AG04450 (cell line): ENCODE measurements at places on chromosomes 12 and 14. TPM values are rescaled to one million over a fixed set of nuclear protein-coding genes. Genes with fewer than 3 reads are reported as not detected.

DNA sequence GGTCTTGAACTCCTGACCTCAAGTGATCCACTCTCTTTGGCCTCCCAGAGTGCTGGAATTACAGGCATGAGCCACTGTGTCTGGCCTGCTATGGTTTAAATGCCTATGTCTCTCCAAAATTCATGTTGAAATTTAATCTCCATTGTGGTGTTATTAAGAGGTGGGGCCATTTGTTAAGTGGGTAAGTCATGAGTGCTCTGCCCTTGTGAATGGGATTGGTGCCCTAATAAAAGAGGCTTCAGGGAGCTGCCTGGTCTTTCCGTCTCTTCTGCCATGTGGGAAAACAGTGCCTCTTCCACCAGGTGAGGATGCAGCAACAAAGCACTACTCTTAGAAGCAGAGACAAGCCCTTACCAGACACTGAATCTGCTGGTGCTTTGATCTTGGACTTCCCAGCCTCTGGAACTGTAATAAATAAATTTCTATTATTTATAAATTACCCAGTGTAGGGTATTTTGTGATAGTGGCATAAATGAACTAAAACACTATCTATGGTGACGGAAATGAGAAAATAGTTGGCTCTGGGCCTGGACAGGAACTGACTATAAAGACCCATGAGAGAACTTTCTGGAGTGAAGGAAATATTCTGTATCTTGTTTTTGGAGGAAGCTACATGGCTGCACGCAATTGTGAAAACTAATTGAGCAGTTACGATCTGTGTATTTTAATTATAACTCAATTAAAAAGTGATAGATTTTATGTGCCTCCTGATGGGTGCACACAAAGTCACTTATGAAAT, 12.1 kb upstream of the ATP23 start:
- DNase-seq: no peak

GRCh38 chr14:79544698-79545070, 666.6 kb downstream of the DIO2 start:
- peak; percentile 33 for DNase-seq

- DNase-seq: no peak
Measured at GRCh38 chr12:100110276-100110675, 32.4 kb downstream of the BLTP3B start.

DNA sequence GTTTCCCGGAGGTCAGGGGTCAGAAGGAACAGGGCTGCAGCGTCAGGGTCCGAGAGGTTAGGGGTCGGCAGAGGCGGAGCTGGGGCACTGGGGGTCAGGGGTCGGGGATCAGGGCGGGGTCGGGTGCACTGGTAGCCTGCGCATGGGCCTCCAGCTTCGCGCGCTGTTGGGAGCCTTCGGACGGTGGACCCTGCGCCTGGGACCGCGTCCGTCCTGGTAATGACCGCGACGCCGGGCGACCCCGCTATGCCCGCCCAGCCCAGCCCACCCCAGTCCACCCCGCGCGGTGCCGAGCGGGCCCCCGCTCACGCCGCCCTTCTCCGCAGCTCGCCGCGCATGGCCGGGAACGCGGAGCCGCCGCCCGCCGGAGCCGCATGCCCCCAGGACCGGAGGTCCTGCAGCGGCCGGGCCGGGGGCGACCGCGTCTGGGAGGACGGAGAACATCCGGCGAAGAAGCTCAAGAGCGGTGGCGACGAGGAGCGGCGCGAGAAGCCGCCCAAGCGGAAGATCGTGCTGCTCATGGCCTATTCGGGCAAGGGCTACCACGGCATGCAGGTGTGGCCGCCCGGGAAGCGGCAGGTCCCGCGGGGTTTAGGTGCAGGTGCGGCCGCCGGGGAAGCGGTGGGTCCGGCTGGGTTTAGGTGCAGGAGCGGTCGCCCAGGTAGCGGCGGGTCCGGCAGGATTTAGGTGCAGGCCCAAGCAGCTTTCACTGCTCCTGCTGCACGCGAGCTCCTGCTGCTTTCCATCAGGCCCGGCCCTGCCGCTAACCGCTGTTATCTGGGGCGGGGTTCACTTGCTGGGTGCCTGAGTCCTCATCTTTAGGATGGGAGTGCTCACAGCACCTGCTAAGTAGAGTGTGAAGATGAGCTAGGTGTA, 743 bp downstream of the PUS1 start:
- DNase-seq: no peak

GRCh38 chr14:86897704-86898513, 1095.1 kb downstream of the GALC start:
- no peak for DNase-seq

DNA sequence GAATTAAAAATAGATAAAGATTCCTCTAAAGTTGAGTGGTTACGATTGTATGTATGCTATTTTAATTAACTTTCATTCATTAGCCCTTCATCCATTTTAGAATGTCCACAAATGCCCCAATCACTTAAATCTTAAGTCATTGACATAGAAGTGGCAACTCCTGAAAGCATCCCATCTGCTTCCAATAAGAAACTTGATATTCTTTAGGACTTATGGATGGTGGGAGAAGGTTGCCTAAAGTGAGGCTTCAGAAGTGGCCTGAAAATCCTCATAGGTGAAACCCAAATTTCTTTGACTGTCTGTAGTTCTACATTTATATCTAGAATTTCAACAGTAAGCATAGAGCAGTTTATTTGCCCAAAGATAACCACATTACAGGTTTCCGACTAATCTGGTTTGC, 161.7 kb upstream of the HMGA2 start:
- no peak for DNase-seq

DNA sequence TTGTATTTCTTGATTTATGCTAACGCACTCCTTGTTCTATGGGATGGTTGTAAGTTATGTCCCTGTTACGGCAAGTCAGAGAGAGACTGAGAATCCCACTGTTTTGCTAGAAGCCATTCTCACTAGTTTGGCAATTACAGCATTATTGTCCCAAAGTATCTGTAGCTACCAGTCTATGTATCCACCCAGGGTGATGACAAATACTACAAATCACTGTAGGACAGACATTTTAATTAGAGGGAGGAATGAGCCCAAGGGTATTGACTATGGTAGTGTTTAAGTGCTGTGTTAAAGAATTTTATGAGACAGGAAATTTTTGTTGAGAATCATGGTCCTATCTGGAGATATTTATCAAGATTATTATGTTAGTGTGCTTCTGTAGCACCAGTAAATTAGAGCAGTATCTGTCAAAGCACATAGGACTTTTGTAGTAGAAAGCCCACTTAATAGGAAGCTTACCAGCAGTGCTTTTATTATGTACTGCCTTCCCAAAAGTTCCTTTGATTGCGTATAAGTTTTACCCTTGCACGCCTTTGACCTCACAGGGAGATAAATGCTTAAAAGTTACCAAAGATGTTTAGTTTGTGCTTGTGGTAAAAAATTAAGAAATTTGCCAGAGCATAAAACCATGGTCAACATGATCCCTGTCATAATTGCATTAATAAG, 10.7 kb downstream of the PRKCH start:
- DNase-seq: no peak

- DNase-seq: peak; percentile 21
Measured at GRCh38 chr12:90653040-90653439, 301.9 kb downstream of the CCER1 start.

- no peak for DNase-seq
Measured at GRCh38 chr12:79056775-79057174, 192.2 kb downstream of the SYT1 start.

DNA sequence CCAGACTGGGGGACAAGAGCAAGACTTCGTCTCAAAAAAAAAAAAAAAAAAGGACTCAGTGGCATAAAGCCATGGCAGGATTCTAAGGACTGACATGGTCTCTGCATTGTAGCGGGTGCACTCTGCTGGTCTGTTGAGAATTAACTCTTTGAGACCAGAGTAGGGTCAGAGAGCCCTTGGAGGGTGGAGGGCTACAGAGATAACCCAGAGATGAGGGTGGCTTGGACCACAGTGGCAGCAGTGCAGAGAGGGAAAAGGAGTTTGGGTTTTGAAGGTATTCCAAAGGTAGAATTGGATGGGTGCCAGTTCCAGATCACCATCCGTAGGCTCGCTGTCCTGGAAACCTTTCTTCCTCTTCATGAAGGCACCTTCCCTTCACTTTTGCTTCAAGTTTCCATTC, 14.3 kb upstream of the DYNC1H1 start:
- DNase-seq: no peak

DNA sequence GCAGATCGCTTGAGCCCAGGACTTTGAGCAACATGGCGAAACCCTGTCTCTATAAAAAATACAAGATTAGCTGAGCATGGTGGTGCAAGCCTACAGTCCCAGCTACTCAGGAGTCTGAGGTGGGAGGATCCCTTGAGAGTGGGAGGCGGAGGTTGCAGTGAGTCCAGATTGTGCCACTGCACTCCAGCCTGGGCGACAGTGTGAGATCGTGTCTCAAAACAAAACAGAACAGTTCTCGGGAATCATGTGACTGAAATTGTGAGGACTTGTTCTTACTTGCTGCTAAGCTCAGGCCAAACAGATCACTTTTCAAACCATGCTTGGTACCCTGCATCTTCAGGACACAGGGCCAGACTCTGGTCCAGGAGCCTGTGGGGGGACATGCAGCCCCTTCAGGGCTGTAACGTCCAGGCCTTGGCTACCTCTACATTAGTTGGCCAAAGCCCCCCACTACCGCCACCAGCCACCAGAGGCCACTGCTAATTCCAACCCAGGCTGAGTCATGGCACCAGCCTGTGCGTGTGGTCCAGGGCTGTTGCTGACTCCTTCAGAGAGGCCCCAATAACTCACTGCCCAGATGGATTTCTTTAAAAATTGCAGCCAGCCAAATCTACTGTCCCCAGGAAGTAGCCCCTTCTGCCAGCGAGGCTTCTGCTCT, 33.4 kb upstream of the SYNDIG1L start:
- DNase-seq: peak; percentile 8

DNA sequence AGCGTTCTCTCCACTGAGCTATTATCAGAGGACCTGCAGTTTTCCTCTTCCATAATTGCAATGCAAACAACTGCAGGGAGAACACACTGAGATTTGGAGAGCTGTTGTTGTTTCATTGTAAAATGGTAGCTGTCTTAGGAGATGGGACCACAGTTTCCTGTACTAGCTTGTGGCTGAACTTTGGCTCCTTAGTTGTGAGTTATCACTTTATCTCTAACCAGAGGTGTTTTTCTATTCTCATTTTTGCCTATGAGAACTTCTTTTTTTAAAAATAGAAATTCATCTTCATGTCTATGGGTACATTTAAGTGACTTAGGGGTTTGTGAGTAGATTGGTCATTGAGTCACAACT, 216.5 kb downstream of the SLC38A4 start:
- no peak for DNase-seq

DNA sequence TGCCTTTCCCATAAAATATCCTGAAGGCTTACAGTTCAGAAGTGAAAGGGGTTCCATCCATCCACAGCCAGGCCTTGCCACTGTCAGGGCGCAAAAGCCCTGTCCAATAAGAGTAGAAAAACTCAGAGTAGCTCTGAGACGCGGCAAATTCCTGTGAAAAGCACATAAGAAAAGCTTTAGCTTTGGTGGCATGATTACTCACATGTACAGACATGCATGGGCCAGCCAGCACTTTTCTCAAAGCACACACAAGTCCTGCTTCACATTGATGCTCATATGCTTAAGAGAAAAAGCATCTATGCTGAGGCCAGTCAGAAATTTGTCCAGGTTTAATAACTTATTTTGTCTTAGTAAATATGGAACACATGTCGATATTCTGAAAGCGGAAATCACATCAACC, 25.5 kb downstream of the CLEC1A start:
- no peak for DNase-seq

Gene CACNA1C
- 5.9 and 6.3 TPM in 2 replicates for polyA plus RNA-seq

Gene NELL2
- 0.41 and 0.43 TPM in 2 replicates for polyA plus RNA-seq

Gene DPF3
- polyA plus RNA-seq: 15.8 and 18.1 TPM in 2 replicates

Gene FOXA1
- 0.07 and 0.17 TPM in 2 replicates for polyA plus RNA-seq

Gene AMHR2
- not detected in 2 replicates for polyA plus RNA-seq

Gene PZP
- polyA plus RNA-seq: not detected in 2 replicates
